ENCODE measurements at places on chromosomes 5 and 9. TPM values are rescaled to one million over a fixed set of nuclear protein-coding genes. Genes with fewer than 3 reads are reported as not detected.
A peak's percentile ranks its signal among the peaks of the same experiment; 100 is the strongest.

DNA sequence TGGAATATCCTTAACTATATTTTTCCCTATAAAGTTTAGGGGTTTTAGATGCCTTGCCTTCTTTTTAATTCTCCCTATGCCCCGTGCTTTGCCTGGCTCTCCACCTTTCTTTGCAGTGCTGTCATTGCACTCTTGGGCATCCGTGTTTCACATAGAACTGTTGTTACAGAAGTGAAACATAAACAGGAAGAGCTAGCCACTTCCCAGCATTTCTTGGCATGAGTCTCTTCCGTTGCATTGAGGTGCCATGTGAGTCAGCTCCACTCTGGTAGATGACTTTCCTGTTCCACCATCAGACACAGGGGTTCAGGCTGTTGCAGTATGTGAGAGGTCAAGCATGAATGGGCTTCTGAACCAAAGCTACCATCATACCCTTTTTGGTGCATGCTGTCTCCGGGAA lies 73.4 kb downstream of the ANGPTL2 start:
- DNase-seq, result no peak

RIOK2 gene
- 7.6 TPM for polyA plus RNA-seq

DNA sequence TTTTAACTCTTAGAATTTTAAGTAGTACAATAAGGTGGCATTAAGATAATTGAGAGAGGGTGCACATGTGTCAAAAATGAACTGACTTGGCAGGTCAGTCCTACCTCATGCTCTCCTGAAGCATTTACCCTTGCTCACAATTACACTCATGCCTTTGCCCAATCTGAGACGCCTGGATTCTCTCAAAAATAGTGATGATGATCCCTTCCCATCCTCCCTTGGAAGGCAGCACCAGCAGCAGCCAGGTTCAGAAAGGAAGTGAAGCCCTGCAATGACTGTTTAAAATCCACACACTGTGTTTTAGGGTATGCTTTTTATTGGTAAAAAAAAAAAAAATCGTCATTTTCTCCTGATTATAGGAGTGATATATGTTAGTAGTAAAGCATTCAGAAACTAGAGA lies 246.6 kb downstream of the PRELID2 start:
- no peak for DNase-seq

GRCh38 chr5:67510204-67510603 lies 313.6 kb upstream of the CD180 start:
- no peak for DNase-seq

GRCh38 chr9:12538842-12539579 lies 154.2 kb upstream of the TYRP1 start:
- peak; percentile 49 for DNase-seq

PPP1R26 gene
- polyA plus RNA-seq, result 12.9 TPM

DNA sequence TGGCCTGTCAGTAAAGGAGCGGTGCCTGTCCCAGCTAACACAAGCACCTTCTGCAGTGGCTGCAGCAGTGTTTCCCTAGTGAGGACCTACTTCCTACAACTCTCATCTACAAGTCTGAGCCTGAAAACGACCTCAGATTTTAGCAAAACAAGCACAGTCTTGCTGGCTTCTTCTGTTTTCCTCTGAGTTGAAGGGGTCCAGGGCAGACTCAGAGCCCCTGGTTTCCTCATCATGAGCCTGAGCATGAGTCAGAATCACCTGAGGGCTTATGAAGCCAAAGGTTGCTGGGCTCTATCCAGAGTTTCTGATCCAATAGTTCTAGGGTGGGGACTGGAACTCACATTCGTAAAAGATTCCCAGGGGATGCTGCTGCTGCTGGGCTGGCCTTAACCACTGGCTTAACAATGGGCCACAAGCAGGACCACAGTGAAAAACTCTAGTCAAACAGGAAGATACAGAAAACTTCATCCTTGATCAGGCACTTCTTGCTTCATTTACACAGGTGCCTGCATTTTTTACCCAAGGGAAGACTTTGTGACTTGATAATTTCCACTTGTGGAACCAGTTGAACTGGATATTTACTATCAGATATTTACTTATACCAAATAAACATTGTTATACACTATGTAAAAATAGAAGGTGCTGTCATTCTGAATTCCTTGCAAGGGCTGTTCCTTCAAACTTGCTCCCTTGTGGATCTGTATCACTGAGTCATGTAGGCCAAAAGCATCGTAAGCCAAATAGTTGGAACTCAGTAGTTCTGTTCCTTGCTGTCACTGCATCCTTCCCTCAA lies 4.3 kb upstream of the ACER2 start:
- peak; percentile 35 for DNase-seq

- DNase-seq, result no peak
These were observed 147.5 kb downstream of the CAAP1 start for GRCh38 chr9:26745111-26745510.

SEMA5A gene
- 0.91 TPM for polyA plus RNA-seq

DNA sequence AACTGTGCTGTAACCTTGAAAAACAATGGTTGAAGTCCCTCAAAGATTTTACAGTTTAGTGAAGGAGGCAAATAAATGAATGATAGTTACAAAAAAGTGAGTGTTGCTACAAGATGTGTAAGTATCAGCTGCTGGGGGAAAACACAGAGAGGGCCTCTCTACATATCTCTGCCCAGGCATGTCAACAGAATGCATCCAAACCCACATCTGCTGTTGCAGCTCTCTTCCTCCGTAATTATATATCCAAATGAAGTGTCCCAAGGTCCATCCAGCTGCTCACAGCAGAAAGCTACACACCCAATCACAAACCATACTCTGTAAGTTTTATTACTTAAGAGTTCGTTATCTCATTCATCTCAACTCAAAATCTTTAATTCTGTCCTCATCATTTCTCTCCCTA lies 584.6 kb downstream of the ANXA1 start:
- no peak for DNase-seq

DNA sequence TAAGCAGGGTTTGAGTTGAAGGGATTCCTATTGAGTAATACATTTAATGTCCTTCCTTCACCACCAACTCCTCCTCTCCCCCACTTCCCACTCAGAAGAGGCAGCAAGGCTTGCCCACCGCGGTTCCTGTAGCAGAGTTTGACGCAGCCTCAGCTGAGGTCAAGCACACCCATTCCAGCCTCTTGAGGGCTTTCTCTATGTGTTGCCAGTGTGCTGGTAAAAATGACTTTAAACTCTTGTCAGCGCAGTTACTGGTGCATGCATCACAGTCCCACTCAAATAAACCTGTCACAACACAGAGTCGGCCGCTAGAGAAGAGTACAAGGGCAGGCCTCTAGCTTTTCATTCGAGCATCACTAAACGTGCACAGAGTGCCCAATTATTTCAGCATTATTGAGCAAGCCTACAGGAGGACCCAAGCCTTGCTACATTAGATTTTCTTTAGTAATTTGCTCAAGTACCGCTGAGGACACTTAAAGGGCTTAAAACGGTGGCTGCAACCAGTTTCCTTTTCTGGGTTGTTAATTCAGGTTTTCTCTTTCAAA lies 79.6 kb downstream of the TLE4 start:
- no peak for DNase-seq

- DNase-seq, result no peak
These were observed 61.3 kb upstream of the MOCS2 start for GRCh38 chr5:53170746-53171349.

- DNase-seq, result peak; percentile 50
These were observed 1.4 kb downstream of the NDUFA8 start for GRCh38 chr9:122158202-122158601.

DNA sequence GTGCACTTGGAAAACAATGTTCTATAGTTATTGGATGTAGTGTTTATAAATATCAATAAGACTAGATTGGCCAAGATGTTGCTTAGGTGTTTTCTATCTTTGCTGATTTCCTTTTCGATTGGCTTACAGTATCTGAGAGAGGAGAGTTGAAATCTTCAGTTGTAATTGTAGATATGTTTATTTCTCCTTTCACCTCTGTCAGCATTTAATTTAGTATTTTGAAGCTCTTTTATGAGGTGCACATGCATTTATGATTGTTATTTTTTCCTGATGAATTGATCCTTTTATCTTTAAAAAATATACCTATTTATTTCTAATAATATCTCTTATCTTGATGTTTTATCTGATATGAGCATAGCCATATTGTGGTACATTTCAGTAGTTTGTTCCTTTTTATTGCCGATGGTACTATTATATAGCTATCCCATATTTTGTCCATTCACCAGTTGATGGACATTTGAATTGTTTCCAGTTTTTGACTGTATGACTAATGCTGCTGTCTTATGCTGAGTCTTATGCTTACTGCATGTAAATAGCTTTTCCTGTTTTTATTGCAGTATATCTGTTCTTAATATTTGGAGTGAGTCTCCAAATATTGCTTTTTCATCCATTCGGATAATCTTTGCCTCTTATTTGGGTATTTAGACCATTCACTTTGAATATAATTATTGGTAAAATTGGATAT lies 34.7 kb downstream of the ERCC6L2 start:
- DNase-seq, result no peak

ARID3C gene
- polyA plus RNA-seq, result not detected

DNA sequence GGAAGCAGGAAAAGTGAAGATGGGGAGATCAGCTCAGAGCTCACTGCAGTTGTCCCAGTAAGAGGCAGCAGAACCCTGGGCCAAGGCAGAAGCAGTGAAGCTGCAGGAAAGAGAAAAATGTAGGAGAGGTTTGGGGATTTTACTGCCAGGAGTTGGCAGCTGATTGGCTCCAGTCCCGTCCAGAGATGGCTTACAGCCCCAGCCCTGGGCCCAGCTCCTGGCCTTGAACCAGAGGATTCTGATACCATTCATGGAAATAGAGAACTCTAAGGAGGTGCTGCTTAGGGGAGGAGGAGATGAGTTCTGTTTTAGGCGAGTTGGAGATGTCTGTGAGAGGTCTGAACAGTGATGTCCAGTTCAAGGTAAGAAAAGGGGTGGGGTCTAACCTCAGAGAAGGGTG lies 4.6 kb downstream of the MORN5 start:
- DNase-seq, result no peak

DNA sequence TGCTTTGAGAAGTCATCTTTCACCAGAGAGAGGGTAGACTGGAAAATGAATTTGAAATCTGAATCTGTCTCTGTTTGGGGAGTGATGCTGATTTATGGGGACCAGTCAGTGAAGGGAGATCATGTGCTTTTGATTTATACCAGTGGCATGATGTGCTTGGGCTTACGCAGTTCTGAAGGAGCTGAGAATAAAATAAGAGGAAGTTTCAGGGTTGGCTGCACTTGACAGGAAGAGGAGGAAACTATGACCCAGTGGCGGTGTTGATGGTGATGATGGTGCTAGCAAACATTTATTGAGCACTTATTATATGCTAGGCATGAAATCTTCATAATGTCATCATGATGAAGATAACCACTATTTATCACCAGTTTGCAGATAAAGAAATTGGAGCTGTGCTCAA lies 136.4 kb upstream of the GLRA1 start:
- DNase-seq, result no peak

SH3GL2 gene
- 2.6 TPM for polyA plus RNA-seq

GRCh38 chr9:677461-678097 lies 163.9 kb upstream of the DMRT1 start:
- DNase-seq, result no peak

PCDHGA2 gene
- 0.46 TPM for polyA plus RNA-seq

GRCh38 chr9:79193001-79193400 lies 378.8 kb upstream of the TLE4 start:
- DNase-seq, result no peak

- DNase-seq, result no peak
These were observed 22.7 kb downstream of the ANXA2R start for GRCh38 chr5:43017428-43017815.

DNA sequence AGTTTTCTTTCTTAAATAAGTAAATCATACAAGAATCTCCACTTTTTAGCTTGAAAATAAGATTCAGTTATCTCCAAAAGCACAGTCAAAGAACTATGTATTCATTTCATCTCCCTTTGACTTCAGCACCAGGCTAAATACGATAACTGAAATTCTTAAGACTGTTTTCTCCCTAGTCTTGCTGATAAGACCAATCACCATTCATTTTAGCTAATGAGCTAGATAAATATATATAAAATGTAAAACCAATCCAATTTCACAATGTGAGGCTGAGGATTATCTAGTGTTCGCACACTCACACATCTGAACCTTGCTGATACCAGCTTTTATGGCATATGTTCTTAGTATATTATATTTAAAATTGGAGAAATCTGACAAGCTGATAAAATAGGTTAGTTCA lies 17.3 kb upstream of the ZNF622 start:
- DNase-seq, result no peak

DNA sequence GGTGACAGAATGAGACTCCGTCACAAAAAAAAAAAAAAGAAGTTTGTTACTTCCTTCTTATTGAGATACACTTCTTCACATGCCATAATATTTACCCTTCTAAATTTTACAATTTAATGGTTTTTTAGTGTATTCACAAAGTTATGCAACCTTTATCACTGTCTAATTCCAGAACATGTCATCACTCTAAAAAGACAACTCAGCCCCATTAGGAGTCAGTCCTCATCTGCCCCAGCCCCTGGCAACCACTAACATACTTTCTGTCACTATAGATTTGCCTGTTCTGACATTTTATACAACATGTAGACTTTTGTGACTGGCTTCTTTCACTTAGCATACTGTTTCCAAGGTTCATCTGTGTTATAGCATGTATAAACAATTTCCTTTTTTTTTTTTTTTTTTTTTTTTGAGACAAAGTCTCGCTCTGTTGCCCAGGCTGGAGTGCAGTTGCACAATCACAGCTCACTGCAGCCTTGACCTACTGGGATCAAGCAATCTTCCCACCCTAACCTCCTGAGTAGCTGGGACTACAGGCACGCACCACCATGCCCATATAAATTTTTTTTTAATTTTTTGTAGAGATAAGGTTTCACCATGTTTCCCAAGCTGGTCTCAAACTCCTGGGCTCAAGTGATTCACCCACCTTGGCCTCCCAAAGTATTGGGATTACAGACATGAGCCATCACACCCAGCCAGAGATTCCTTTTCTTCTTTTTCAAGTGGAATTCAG lies 18.0 kb downstream of the AQP3 start:
- DNase-seq, result no peak

GCNT4 gene
- polyA plus RNA-seq, result 3.2 TPM

XPA gene
- polyA plus RNA-seq, result 12.6 TPM

Data from pancreas (tissue), 10 donors.